AG09309 (cell line): ENCODE measurements at places on chromosomes 6 and 20.

DNA sequence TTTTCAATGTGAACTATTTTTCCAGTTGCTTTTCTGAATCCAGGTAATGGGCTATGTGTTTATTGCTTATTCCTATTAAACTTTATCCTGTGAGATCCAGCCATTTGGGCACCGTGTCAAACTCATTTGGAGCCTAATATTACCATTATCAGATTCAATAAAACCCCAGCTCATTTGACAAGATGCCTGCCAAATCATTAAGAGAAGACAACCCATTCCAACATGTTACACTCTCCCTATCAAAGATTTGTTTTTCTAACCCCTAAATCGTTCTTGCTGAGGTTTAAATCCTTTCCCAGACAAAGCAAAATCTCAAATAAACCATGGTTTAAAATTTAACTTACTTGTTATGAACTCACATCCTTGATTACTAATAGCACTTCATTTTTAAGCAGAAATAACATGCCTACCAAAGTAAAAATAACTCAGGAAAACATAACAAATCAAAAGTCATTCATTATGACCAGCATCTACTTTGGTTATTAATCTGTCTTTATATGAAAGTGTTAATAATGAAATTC is 130.0 kb upstream of the TCF21 start:
- DNase-seq = no peak

GRCh38 chr6:145815309-145816274 is 997 bp upstream of the FBXO30 start:
- no peak for DNase-seq

DNA sequence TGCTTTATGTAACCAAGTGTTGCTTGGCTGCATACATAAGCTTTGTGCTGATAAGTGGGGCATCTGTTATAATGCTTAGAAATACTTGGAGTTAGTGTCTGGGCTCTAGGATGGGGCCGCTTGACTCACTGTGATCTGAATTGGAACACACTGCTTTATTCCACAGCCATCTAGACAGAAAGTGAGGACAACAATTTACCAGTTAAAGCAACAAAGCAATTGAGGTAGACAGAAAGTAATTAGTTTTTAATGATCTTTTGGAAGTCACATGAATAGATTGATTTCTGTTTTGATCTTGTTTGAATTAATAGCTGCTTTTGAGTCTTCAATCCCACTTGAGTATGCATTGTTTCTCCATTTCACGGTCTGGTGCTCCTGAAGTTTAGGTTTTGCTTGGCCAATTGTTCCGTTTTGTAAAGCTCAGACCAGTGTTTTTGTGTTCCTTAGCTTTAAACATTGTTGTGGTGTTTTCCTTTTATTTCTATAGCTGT is 157.5 kb downstream of the TRMT11 start:
- no peak for DNase-seq

DNA sequence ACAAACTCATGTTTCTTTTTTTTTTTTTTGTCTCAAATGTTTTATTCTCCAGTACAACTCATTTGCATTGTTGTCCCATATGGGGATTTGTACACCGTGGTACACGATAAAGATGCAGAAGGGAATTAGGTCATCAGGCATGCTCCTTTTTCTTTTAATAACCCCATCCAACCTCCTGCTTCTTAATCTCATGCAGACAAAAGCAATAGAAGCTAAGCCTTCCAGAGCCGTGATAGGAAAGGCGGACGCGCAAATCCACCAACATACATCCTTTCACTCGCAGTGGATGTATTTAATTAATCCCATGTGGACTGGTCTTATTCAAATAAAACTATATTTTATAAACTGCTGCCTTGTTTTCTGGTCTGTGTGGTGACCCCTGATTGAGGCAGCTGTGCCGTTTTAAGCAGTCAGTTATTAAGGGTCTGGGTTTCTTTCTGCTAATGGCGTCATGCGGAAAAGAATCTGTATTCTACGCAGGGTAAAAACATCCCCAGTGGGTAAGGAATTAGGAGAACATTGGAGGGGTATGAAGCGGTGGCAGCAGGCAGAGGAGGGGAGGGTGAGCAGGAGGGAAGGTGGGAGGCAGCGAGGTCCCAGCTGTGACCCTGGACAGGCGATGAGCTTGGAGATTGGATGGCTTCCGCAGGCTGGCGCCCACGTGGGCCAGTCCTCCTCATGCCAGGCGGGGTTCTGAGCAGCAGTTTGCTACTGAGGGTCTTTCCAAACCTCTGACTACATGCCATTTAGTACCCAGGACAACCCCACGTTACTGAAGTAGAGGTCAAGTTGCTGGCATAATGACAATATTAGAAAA is 172.8 kb downstream of the LINC00237 start:
- DNase-seq = no peak

DNA sequence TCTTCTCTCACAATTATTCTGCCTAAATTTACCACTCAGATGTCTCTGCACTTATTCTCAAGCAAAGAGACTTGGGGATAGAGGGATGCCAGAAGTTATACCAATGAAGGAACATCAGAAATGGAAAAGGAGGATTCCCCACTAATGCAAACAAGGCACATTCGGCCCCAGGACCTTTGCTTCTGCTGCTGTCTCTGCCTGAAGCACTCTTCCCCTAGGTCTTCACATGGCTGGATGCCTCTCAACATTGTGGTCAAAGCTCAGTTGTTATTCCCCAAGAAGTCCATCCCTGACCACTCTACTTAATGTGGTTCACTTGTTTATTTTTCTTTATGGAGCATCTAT is 508.7 kb downstream of the DOK5 start:
- no peak for DNase-seq

DNA sequence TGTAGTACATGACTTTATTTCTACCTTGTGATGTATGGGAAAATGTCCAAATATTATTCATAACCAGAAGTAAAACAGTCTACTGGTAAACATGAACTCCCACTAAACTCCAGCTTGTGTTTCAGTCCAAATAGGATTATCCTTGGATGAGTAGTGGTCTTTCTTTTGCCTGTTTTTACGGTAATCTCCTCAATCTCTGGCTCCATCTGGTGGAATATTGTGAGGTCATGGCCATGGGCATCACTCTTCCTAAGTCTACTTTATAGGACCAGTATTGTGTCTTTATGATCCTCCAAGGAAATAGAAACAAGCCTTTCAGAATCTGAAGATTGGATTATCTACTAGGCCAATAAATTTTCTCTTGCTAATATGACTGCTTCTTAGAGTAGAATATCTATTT is 505.0 kb downstream of the BMP2 start:
- no peak for DNase-seq

DNA sequence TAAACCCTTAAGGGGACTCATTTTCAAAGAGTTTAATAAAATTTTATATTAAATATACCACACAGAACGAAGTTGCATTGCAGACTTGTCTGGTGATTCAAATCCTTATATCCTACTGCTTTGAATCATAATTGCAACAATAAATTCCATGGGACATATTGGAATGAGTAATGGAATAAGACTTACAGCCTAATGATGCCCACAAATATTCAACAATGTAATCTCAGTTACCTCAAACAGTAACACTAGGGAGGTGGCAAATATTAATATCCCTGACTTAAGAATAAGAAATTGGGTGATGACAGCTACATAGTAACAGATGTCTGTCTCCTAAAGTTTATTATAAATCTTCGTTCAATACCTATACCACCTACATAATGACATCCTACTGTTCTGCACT is 52.6 kb downstream of the BMP5 start:
- peak; percentile 18 for DNase-seq

- no peak for DNase-seq
Measured at GRCh38 chr20:44714701-44715498, at the start of gene CCN5. Gene CCN5, plus strand, starts transcription at chr20:44715369. Its CDS starts 22 bp downstream, at chr20:44715391.

GRCh38 chr20:58670102-58670501 is 19.0 kb downstream of the STX16 start:
- no peak for DNase-seq

- no peak for DNase-seq
Measured at GRCh38 chr6:8282380-8282779, 153.0 kb downstream of the SLC35B3 start.

GRCh38 chr6:82568290-82568993 is 204.8 kb downstream of the TPBG start:
- no peak for DNase-seq

DNA sequence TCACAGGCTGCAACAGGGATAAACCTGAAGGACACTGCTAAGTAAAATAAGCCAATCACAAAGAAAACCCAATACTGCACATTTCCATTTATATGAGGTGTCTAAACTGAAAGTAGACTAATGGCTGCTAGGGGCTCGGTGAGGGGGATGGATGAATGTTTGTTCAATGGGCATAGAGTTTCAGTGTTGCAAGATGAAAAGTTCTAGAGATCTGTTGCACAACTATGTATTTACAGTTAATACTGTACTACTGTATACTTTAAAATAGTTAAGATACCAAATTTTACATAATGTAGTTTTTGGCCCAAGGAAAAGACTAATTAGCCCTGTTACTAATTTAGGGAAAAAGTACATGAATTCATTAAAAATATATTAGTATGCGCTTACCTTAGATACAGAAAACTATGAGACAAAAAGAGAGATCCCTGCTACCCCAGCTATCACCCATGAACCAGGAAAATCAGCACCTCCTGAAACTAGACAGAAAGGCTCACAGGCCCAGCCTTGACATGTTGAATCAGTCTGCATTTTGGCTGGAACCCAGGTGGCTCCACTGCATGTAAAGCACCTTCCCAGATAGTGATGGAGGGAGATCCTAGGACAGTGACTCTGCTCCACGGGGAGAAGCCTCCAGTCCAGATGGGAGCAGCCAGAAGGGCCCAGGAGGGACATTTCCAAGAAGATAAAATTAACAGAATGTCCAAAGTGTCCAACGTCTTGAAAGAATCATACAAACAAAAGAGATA is 16.1 kb downstream of the HLA-F start:
- no peak for DNase-seq

GRCh38 chr6:162181741-162182401 is 545.7 kb downstream of the PRKN start:
- DNase-seq = no peak

DNA sequence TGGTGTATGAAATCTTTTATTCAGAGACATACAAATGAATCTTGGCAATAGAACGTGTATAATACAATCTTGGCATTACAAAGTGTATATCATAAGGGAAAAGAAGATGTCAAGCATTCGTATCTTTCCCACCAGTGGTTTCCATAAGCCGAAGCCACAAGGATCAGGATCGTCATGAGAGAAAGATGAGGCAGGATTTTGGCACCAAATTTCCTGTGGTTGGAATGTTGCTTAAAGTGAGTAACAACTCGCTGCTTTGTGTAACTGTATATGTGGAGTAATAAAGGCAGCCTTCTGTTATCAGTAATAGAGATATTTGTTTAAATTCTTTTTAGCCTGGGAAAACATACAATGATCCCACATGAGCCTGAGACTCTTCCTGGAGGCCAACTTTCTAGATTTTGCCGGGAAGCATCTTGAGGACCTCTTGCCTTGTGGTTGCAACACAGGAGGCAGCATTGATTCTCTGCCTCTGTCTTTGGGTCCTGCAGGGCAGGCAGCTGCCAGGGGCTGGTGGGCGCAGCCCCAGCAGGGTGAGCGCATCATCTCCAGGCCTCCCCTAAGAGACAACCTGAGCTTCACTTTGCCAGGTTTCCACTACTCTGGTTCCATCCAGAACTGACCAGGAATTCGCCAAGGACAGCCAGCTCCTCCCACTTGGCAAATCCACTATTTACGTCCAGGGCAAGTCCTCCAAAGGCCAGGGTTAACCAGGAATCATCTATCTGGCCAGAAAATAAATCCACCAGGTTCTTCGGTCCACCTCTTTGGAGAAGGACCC is 230.9 kb upstream of the SULF2 start:
- peak; percentile 98 for DNase-seq

GRCh38 chr20:53343448-53343847 is 250.2 kb downstream of the ZNF217 start:
- no peak for DNase-seq

- no peak for DNase-seq
Measured at GRCh38 chr6:129136751-129137150, 253.8 kb downstream of the LAMA2 start.

DNA sequence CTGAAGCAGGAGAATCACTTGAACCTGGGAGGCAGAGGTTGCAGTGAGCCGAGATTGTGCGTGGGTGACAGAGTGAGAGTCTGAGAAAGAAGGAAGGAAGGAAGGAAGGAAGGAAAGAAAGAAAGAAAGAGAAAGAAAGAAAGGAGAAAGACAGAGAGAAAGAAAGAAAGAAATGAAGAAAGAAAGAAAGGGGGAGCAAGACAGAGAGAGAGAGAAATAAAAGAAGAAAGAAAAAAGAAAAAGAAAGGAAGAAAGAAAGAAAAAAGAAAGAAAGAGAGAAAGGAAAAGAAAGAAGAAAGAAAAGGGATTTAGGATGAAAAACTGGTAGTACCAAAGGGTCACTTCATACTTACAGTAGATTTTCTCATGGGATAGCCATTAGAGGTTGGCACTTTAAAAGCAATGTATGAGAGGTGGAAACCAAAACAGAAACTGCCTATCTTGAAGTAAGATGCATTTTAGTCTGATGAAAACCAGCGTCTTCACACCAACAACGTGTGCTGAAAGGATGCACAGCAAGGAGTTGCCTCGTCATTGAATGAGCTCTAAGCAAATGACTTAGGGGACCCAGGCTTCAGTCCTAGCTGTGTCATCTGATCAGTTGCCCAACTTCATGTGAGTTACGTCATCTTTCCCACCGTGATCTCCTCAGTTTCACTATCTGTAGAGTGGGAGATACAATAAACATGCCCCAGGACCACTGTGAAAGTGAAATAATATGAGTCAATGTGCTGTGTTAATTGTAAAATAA is 133.9 kb upstream of the NEDD9 start:
- no peak for DNase-seq

GRCh38 chr6:5435449-5435848 is 174.1 kb downstream of the FARS2 start:
- peak; percentile 52 for DNase-seq

DNA sequence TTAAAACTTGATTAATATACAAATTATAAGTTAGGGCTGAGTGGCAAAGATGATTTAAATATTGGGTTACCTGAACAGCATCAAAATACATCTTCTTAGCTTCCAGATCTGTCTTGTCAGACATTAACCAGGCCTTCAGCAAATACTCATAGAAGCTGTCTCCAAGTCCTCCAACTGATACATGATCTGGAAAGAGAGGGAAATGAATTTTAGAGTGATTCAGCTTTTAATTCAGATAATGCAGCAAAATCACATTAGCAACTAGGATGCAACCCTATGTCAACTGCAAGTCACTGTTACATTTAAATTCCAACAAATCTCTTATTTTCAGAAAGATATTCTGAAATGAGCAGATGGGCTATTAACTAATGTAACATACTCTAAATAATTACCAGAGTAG is 115.2 kb upstream of the FAM184A start:
- no peak for DNase-seq

GRCh38 chr6:17178326-17178725 is 76.5 kb downstream of the STMND1 start:
- no peak for DNase-seq

DNA sequence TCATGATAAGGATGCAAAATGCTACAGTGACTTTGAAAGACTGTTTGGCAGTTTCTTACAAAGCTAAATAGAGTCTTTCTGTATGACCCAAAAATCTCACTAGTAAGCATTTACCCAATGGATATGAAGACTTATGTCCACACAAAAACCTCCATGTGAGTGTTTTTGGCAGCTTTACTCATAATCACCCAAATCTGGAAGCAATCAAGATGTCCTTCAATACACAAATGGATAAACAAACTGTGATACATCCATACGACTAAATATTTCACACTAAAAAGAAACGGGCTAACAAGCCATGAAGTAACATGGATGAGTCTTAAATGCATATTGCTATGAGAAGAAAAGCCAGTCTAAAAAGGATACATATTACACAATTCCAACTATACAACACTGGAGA is 117.2 kb downstream of the PDE10A start:
- DNase-seq = no peak
